ENCODE measurements at places on chromosomes 1 and 21.

DNA sequence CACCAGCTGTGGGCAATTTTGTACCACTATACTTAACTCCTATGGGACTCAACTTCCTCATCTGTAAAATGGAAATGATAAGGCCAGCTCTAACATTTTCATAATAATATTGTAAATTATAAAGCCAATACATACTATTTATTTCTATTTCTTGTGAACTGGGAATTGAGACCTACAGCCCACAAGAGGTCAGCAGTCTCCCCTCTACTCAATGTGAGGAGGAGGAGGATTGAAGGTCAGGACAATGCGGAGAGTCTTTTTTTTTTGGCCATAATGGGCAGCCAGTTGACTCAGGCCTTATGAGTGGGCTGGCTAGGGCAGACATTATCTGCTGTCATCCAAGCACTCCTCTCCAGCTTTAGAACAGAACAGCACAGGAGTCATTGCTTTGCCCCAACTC, 90.5 kb downstream of the NUF2 start:
- no peak for DNase-seq

- DNase-seq: peak; percentile 86
Observed at GRCh38 chr1:52702886-52703787, 5.0 kb upstream of the COA7 start.

- DNase-seq: no peak
Observed at GRCh38 chr1:18882486-18882885, 19.9 kb downstream of the ALDH4A1 start.

GRCh38 chr1:163747855-163748254, 426.1 kb downstream of the NUF2 start:
- DNase-seq: no peak

All from AML-193 (cell line).